CD4-positive, alpha-beta T cell treated with Interleukin-1 beta for 1 hour (primary cell): ENCODE measurements at places on chromosomes 6 and 20.

- DNase-seq, result no peak
These were observed 77.5 kb downstream of the C6orf118 start for GRCh38 chr6:165231581-165232561.

- DNase-seq, result peak; percentile 61
These were observed 1.8 kb upstream of the KCNQ5 start for GRCh38 chr6:72619883-72620696.

DNA sequence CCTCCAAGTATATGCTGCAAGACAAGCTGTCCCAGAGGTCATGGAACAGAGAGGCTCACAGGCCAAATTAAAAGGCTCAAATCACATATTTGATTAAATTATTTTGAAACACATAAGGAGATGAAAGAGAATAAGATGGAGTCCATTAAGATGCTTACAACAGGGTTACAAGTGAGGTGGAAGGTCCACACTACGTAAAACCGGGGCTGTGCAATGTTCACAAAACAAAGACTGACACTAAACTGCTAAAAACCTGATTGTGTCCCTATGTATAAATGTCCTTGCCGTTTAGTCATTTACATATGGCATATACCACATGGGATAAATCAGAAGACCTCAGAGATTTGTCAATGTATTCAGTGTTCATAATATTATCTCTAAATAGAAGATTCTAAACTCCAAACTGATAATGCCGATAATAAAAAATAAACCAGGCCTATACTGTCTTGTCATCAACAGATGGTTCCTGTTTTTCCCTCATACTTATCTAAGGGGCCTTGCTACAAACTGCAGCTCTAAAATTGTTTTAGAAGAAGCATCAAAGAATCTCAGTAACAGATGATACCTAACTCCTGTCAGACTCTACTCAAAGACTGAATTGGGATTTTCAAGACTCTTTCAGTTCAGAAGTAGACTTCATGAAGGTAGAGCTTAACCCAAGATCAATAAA lies 51.8 kb upstream of the RIPOR2 start:
- no peak for DNase-seq

- DNase-seq, result no peak
These were observed 443.4 kb upstream of the CDH4 start for GRCh38 chr20:60808701-60809100.

DNA sequence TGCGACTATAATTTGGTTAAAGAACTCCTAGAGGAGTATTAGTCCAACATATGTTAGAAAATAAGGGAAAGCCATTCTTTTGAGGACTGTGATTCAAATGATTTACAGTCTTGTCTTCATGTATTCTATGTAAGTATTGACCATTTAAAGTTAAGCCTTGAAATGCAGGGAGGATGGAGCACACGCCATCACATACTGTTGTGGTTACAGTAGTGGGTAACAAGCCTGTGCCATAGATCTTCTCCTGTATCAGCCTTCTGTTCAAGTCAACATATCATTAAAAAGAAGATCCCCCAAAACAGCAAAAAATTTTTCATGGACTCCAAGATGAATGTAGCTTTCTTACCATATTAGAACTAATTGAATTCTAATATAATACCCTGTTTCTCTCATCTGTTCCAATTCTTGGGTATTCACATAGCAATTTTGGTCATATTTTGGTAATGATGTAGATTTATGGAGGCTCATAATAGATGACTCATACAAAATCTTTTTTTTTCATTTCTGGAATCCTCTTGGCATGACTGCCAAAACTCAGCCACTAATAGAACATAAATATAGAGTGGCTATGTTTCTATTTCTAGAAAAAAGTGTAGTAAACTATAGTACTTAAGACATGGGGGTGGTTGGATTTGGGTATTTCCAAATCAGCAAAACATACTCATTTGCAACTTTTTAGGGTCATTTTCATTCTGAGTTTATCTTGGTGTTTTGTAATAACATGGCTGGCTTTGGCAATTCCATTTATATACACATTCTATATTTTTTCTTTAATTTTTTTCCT lies 413.5 kb downstream of the BCKDHB start:
- no peak for DNase-seq

DNA sequence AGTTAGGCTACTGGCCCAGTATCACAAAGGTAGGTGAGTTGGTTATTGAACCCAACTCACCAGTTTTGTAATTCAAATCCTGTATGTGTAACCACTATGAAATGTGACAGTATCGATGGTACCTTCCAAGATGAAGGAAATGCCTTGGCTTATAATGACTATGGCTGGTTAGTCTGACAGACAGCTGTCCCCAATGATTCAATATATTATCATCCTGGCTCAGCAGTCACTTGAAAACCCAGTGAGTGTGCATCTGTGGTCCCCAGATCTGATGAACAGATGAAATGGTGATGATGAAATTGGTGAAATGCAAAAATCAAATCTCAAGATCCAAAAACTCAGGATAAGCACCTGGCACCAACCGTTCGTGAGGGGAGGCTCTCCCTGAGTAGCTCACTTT lies 54.8 kb downstream of the TNFRSF21 start:
- no peak for DNase-seq

DNA sequence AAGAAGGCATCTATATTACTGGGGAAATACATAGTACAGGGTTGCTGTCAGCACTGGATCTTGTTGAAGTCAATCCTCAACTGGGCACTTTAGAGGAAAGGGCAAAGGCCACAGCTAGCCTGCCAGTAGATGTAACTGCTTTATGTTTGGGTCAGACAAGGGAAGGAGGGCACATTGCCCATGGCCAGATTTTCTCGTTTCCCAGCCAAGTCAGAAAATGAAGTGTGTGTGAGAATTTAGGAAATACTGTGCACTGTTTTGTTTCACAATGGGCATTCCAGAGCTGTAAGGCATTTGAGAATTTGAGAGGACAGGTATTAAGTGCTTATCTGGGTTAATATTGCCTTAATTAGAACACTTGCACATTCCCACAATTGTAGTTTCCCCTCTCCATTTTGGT lies 183.9 kb upstream of the MCHR2 start:
- DNase-seq, result no peak

DNA sequence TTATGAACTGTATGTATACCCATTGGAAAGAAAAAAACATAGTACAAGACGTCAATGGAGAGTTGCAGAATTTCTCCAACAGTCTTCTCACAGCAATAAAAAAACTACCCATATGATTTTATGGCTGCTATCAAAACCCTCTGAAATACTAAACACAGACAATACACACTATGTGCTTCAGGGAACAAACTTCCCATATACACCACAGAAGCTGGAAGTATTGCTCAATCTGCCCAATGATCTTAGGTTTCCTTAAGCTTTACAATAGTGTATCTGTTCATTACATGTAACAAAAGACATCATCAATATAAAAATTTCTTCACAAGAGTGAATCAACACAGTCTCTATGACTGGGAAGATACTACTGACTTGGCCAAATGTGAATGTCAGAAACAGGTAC lies 150.5 kb downstream of the TBC1D32 start:
- no peak for DNase-seq

DNA sequence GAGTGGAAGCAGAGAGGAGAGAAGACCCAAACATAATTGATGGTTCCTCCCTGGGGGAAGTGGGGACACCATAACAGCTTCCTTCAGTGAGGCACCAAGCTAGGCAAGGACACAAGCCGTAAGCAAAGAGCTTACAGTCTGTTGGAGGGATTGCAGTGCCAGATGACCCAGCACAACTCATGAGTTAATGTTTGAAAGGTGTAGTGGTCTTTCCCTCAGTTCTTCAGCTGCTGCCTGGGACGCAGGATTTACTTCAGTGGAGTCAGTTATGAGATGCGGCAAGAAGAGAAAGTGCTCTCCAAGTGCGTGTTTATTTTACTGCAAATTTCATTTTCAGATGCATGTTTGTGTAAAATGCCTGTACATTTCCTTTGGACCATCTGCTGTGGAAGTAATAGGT lies 38.7 kb upstream of the SLC17A4 start:
- no peak for DNase-seq

DNA sequence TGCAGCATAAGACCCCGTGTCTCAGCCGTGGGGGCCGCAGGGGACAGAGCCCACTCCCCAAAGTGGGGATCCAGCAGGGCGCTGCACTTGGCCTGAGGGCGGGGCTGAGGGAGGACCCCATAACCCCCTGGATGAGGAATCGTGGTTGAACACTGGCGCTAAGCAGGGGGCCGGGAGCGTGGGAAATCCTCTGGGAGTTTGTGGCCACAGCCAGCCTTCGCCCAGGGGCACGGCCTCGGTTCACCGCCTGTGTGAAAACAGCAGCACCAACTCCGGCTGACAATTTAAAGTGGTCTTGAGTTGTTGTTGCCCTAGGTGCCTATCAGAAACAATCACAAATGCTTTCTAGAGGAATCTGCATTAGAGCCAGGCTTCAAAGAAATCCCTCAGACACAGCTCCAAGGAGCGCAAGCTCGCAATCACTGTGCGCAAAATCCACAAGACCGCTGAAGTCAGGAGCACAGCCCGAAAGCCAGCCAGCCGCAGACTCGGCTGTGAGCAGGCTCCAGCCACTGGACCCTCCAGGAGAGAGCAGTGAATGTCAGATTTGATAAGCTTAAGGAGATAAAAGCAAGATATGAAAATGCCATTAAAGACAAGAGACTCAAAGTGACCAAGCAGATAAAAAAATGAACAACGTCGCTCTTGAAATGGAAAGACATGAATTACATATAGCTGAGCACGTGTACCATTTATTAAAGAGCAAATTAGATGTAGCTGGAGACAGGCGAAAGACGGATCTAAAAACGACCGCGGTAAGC lies 10.9 kb upstream of the RPS6KA2 start:
- DNase-seq, result no peak

GRCh38 chr6:39016839-39017546 lies 31.6 kb upstream of the GLP1R start:
- DNase-seq, result no peak

DNA sequence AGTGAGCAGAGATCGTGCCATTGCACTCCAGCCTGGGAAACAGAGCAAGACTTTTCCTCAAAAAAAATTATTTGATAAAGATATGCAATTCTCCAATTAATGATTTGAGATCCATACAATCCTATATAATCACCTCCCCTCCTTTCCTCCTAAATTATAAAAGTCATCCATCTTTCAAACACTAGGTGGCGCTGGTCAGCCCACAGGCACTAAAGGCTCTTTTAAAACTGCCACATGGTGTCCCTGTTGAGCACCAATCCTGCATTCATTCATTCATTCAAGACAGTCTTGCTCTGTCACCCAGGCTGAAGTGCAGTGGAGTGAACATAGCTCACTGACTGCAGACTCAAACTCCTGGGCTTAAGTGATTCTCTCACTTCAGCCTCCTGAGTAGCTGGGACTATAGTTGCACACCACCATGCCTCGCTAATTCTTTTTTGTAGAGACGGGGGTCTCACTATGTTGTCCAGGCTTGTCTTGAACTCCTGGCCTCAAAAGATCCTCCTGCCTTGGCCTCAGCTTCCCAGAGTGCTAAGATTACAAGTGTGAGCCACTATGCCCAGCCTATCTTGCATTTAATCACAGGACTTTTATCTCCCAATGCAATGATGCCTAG lies 58.7 kb upstream of the SLC2A12 start:
- DNase-seq, result peak; percentile 20

- DNase-seq, result peak; percentile 30
These were observed 111.7 kb downstream of the PREX1 start for GRCh38 chr20:48716086-48716485.

DNA sequence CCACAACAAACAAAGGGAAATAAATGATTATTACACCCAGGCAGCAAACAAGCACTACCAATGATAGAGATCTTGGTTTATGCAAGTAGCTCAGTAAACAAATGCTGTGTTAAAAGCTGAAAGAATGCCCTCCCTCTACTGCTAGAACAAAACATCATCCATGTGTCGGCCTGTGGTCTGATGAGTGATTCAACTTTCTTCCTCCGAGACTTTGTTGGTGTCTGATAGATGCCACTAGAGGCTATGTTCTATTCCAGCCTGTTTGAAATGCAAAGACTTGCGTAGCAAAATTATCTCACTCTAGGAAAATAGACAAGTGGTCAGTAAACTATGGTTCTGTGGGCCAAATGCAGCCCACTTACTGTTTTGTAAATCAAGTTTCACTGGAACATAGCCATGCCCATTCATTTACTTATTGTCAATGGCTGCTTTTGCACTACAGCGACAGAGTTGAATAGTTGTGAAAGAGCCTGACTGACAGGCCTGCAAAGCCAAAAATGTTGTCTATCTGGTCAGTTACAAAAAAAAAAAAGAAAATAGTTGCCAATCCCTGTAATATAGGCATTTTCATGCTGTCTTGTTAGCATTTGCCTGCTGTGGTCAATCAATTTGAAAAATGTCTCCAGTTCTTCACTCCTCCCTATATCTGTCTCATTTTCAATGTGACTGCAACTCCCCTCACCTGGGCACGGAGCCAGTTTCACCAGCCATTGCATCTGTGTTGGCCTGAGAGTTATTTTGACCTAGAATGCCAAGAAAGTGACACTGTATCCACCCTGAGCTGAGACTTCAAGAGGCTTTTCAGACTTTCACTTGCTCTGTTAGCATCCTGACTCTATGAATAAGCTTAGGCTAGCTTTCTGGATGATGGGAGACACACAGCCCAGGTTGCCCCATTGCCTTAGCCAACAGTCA lies 544.6 kb upstream of the BTBD3 start:
- DNase-seq, result no peak

GRCh38 chr6:111799576-111800258 lies 73.5 kb downstream of the FYN start:
- no peak for DNase-seq

GRCh38 chr20:62427172-62428001 lies at the start of gene RBBP8NL:
TSS of gene RBBP8NL (minus strand) at chr20:62427539. CDS start at chr20:62419647, 7,892 bp downstream.
- no peak for DNase-seq

DNA sequence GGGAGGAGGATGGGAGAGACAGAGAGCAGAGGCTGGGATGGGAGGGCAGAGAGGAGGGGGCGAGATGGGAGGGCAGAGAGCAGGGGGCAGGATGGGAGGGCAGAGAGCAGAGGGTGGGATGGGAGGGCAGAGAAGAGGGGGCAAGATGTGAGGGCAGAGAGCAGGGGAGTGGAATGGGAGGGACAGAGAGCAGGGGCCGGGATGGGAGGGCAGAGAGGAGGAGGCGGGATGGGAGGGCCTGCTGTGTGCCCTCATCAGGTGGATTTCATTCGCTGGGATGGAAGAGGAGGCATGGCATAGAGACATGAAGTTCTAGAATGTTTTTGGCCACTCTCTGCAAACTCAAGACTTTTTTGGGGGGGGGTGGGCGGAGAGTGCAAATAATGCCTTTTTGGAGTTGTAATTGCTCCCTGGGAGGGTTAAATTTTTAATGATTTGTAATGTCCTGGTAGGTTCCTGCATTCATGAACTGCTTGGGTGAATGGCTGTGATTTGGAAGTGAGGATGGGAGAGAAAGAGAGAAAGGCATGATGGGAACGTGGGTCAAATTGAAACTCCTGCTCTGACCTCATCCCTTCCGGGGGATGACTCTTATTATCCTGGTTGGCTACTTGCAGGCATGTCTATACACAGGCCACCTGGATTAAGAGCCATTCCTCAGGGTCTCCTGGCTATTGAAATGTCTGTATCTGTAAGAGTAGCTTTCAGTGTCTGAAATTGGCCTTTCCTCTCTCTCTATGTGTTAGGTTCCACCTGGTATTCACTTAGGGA lies 162.4 kb upstream of the AGPAT4 start:
- DNase-seq, result no peak
